NCI-H1436 (cell line): ENCODE measurements at places on chromosomes 11 and 22.
A peak's percentile ranks its signal among the peaks of the same experiment; 100 is the strongest.

DNA sequence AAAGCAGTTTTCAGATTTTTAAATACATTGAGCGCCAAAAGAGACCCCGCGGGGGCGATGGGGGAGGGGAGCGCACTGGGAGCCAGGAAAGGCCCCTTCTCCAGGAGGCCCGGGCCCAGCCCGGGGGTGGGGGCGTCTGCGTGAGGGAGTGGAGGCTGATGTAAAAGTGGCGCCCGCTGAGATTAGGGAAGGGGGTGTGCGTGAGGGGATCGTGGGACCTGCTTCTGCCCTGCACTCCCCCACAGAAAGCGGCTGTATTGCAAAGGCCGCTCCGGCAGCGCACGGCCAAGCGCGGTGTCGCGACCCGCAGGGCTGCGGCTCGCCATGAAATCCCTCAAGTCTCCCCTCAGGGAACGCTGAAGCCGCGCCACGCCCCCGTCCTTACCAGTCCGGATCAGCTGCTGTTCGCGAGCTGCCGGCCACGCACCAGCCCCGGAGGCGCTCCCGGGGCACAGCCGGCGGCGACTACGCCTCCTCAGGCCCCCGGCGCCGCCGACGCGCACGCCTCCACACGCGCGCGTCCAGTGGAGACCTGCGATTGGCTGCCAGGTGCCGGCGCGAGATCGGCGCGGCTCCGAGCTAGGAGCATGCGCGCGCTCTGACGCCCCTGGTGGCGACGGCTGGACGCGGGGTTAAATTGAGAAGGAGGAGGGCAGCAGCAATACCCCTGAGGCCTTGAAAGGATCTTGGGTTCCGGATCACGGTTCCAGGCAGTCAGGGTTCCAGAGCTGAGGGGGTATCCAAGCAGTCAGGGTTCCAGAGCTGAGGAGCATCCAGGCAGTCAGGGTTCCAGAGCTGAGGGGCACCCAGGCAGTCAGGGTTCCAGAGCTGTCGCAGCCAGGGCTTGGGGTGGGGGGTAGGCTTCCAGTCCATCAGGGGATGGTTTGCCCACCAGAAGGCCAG lies at the start of gene ZNF280B:
ZNF280B (minus strand) TSS at position 469 of the 903 bp plus-strand sequence. CDS start 19,344 bp downstream, outside the sequence.
- peak; percentile 84 for DNase-seq

DNA sequence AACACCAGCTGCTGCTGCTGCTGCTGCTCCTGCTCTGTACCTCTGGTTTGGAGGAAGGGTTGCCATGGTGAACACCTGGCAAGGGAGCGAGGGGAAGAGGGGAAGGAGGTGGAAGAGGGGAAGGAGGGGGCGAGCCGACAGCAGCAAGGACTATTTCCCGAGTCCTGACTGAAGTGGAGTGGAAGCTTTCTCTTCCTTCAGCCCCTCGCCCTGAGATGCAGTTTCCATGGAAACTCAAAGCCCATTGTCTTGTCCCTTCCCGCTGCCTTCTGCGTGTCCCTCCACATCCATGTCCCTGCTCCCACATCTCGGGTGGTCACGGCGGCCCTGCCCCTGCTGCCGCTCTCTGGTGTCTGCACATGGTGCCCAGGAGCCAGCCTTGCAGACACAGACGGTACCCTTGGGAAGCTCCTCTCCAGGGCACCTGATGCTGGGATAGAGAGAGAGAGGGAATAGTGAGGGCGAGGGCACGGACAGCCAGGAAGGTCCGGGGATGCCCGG lies 28.6 kb downstream of the FAM83F start:
- DNase-seq, result no peak

DNA sequence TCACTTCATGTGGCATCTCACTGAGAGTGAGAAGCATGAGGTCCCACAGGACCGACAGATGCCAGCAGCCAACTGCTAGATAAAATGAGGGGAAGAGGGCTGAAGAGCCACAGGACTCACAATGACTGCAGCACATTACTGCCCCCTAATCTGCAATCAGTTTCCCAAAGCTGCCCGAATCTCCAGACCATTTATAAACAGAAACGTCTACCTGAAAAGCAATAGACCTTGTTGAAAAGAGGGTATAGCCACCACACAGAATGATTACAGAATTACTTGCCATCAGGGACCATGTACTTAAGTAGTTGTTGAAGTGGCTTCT lies 12.4 kb upstream of the TEF start:
- peak; percentile 37 for DNase-seq

DNA sequence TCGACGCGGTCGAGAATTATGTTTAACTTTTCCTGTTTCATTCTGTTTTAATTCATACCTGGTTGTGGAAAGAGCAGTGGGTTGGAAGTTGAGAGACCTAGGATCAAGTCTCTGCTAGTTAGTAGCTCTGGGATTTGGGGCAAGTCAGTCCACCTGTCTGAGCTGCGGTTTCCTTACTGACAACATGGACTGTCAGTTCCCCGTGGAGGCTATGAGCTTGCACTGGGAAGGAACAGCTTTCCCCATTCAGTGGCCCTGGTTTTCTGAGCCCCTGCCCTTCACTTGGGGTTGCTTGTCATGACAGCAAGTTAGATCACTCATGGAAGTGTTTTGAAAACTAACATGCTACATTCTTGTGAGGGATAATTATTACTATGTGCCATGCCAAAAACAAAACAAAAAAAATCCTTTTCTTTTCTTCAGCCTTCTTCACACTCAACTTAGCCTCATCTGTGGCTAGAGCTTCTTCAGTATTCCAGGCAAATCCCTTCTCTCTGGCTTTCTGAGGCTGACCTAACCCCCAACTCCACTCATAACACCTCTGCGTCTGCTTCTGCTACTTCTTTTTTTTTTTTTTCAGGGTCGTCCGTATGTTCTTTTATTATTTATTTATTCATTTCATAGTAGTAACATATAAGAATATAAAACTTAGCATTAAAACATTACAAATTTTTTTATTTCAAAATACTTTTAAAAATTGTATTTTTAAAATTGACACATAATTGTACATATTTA lies 43.0 kb upstream of the ZBED5 start:
- DNase-seq, result no peak

- DNase-seq, result no peak
Observed at GRCh38 chr22:50257041-50257440, 4.4 kb downstream of the MAPK12 start.

DNA sequence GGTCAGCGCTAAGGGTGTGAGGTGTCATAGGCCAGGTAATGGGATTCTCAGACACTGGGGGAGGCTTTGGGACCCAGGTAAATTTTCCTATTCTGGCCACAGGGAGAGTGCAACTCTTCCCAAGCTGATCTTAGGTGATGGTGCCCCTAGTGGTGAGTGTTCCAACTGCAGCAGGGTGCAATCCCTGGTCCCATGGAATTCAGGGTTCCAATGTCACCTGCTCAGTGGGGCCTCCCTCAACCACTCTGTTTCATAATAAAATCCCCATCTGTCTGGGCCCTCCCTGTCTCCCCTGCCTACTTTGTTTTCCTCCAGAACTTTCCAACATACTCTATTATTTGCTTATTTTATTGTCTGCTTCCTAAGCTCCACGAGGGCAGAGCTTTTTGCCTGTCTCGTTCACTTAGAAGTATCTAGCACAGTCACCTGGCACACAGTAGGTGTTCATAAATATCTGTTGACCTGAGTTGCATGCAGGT lies 2.9 kb upstream of the SGSM1 start:
- DNase-seq, result peak; percentile 38

- no peak for DNase-seq
Observed at GRCh38 chr22:44355716-44356070, 42.9 kb upstream of the SHISAL1 start.

DNA sequence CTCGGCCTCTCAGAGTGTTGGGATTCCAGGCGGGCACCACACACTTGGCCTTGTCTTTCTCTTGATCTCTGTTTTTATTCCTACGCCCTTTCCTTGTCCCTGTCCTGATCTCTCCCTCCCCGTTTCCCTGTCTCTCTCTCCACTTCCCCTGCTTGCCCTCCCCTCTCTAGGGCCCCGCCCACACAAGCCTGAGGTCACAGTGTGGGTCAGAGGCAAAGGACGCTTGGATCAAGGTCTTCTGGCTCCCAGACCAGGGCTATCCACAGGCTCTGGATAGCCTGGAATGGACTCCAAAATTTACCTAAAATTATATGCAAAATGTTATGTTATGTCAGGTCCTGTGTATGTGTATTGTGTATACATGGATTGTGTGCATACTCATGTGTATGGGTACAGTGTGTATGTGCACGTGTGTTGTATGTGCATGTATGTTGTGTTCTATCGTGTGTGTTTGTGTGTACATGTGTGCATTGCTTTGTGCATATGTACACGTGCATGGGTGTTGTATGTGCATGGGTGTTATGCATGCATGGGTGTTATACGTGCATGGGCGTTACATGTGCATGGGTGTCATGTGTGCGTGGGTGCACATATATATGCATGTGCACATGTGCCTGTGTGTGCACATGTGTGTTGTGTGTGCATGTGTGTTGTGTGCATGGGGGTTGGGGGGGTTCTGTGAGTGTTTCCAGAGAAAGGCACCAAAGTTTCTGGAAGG lies 38.3 kb downstream of the TP53I11 start:
- DNase-seq, result no peak
